ENCODE measurements at places on chromosomes 5 and 9. TPM values are rescaled to one million over a fixed set of nuclear protein-coding genes. Genes with fewer than 3 reads are reported as not detected.

- no peak for DNase-seq
Measured at GRCh38 chr5:113813466-113813865, 300.0 kb downstream of the YTHDC2 start.

DNA sequence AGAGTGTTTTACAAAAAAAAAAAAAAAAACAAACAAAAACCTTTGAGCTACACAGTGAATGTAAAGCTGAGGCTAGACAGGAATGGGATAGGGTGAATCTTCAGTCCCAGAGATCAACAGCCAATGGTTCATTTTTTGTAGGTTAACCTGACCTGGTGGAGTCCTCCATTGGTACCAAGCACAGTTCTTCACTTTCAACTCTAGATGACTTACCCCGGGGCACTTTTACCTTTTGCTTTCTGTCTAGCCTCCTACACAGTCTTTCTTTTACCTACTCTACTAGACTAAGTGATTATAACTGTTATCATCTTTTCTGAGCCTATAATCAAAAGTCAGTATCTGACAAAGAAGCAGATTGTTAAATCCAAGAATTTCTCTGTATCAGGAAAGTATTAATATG, 50.9 kb downstream of the ANXA2R start:
- no peak for DNase-seq

Gene WDR38
- not detected for total RNA-seq

DNA sequence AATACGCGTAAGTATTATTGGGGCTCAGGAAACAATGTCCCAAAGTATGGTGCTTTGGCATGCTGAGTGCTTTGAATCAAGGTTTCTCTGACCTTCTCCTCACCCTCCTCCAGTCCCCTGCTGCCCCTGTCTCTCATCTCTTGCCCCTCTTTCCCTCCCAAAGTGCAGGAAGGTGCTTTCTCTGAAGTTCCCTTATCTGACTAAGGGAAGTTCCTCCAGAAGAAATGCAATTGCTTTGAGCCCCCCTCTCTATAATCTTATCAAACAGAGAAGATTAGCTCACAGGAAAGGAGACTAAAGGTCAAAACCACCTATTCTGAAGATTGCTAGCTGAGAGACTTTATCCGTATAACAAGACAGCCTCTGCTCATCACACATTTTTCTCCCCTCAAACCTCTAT, 288.1 kb downstream of the ARL15 start:
- no peak for DNase-seq

Gene F2R
- total RNA-seq = 38.7 TPM

GRCh38 chr9:136566553-136566895, 20.7 kb upstream of the NOTCH1 start:
- no peak for DNase-seq

Gene RANBP17
- 72.8 TPM for total RNA-seq

GRCh38 chr5:102678267-102679058, 76.6 kb upstream of the PAM start:
- DNase-seq = no peak

Gene MYOT
- total RNA-seq = 1.2 TPM

Gene ANXA2R
- 2.4 TPM for total RNA-seq

Data from uterus (tissue), 4 donors.